ENCODE measurements at places on chromosomes 3 and 15. TPM values are rescaled to one million over a fixed set of nuclear protein-coding genes. Genes with fewer than 3 reads are reported as not detected.

- peak; percentile 47 for DNase-seq
Measured at GRCh38 chr3:39668420-39668819, 141.0 kb upstream of the MYRIP start.

DNA sequence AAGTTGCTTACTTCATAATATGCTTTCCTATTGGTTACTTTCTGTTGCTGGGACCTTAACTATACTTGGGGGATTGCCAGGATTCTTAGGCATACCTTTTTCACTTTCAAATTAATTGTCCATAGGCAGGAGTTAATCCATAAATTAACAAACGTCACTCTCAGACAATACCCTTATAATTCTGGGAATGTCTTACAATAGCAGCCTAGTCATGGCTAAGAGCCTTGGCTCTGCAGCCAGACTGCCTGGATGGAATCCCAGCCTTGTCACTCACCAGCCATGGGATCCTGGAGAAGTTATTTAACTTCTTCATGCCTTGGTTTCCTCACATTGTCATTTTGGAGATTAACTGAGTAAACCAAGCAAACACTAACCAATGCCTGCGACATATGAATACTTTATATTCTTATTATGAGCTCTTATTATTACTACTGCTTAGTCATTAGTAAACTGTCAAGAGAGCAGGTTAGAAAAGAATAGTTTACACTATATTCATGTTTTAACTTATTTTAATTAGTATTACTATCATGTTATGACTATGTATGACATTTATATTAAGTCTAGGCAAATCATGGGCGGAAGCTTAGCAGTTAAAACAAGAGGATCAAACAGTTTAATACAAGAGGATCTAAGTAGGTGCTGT, 29.0 kb downstream of the GYG1 start:
- DNase-seq, result no peak

GRCh38 chr15:69593488-69593887, 140.9 kb downstream of the RPLP1 start:
- DNase-seq, result no peak

GRCh38 chr3:10744098-10744465, 71.9 kb upstream of the SLC6A11 start:
- DNase-seq, result peak; percentile 23

The COMMD4 gene
- total RNA-seq, result 141 TPM

- DNase-seq, result no peak
Measured at GRCh38 chr3:118766306-118766669, 268.4 kb downstream of the IGSF11 start.

The ARNT2 gene
- total RNA-seq, result 3.0 TPM

The ANP32A gene
- 220 TPM for total RNA-seq

DNA sequence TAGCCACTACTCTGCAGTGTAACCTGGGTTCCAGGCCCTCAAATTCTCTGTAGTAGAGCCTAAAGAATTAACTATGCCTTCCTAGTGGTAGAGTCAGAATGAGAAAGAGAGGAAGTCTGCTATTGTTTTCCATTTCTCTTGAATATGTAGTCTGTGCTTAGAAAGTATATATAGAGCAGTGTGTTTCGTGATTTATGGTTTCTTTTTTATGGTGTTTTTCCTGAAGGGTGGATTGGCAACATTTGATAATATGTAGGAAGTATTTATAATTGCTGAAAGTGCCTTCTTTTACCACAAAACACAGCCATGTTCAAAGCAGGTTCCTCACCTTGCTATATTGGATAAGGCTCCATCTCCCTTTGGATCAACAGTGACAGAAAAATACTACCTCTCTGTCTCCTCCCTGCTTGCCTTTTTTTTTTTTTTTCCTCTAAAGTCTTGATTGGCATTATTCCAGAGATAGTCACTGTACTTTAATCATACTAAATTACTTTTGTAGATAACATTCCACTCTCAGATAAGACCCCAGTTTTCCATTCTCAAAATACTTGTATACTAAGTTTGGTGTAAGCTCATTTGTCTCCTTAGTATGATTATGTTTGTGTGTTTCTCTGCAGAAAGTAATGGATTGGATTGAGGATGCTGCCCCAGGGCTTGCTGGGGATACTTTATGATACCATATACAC, 47.8 kb downstream of the IQGAP1 start:
- no peak for DNase-seq

- peak; percentile 31 for DNase-seq
Measured at GRCh38 chr3:25831578-25831977, 41.7 kb downstream of the OXSM start.

GRCh38 chr3:112687211-112687610, 46.3 kb upstream of the CCDC80 start:
- DNase-seq, result no peak

- DNase-seq, result no peak
Measured at GRCh38 chr15:67224889-67225288, 29.6 kb downstream of the AAGAB start.

DNA sequence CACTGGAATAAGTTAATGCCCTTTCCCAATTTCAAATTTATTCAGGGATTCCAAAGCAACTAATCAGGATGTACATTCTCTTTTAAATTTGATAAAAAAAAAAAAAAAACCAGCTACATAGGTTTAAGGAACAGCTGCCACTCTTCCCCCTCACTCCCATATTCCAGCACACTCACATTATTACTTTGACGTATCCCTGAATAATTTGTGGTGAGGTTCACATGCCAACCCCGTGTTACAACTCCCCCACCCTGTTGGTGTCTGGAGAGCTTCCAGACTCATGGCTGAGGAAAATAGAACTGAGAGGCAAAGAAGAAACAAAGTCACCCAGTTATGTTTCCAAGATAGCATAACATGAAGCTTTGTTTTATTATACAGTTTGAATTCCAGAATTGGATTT, 300.5 kb upstream of the MME start:
- no peak for DNase-seq

GRCh38 chr3:115975353-115975752, 352.0 kb downstream of the GAP43 start:
- no peak for DNase-seq

- DNase-seq, result no peak
Measured at GRCh38 chr15:93311620-93312019, 222.6 kb upstream of the RGMA start.

DNA sequence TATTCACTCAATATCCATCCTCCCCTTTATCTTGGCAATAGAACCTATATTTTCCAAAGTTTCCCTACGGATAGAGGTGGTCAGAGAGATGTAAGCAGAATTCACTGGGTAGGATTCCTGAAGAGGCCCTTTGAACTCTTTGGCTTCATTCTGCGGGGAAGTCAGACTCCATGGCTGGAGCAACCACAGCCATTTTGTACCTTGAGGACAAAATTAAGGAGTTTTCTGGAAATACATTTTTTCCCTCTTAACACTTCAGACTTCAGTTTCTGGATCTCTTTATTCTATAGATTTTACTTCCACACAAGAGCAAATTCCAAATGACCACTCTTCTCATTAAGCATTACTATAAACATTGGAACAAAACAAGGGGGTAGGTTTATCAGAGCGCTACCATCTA, 43.3 kb downstream of the ADAMTS9 start:
- no peak for DNase-seq

The ST8SIA2 gene
- total RNA-seq, result not detected

DNA sequence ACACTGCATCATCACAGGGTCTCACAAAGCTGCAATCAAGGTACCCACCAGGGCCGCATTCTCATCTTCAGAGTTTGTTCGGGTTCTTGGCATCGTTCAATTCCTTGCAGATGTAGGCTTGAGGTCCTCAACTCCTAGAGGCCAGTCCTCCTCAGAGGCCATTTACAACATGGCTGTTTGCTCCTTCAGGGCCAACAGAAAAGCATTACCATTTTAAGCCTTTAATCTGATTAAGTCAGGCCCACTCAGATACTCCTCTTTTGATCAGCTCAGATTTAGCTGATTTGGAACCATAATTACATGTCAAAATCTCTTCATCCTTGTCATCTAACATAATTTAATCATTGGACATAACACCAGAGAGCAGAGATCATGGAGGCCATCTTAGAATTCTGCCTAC, 55.4 kb downstream of the BFSP2 start:
- no peak for DNase-seq

DNA sequence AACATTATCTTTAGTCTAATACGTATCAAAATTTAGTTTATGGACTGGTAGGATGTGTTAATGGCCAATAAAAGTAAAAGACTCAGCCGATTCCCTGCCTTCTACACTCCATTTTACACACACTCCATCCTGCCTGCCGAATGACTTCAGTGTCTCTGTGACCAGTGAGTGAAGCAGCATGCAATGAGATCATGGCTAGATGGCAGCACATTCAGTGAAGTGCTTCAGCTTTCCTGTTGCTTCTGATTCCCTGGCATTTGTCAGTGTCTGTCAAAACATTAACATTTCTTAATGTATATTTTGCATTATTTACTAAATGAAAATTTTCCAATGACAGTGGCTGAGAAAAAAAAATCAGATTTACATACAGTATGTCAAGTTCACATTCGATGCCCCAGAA, 412.0 kb downstream of the FHIT start:
- DNase-seq, result no peak

GRCh38 chr3:65015711-65016110, 327.9 kb upstream of the ADAMTS9 start:
- DNase-seq, result no peak

- no peak for DNase-seq
Measured at GRCh38 chr15:72902245-72902918, 118.8 kb upstream of the ADPGK start.

DNA sequence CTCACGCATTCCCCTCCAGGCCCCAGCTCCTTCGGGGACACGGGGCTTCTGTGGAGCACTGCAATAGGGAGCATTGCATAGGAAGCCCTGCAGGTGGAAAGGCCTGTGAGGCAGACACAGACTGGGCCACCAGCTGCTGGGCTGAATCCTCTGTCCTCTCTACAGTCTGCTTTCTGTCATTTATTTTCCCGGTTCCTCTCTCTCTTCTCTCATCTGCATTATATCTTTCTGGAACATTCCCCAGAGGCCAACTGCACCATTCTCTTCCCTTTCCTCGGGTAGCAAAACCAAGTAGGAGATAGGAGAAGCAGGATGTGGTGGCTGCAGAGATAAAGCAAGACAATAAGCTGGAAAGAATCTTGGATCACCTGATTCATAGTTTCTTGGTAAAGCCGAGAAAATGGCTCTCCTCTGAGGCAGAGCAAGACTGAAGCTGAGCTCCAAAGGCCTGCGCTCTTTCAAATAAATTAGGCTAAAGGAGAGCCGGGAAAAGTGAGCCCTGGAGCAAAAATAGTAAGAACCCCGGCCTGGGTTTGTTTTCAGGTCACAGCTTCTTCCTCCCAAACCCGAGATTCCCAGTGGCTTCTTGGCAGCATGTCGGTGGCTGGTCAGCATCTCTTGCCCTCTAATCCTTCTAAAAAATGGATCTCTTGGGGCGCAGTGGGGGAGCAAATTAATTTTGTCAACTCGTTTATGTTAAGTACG, 5.3 kb downstream of the TM4SF4 start:
- no peak for DNase-seq

- no peak for DNase-seq
Measured at GRCh38 chr3:8777201-8777977, 8.0 kb upstream of the OXTR start.

GRCh38 chr3:161673866-161674265, 177.3 kb downstream of the OTOL1 start:
- no peak for DNase-seq

The SAXO2 gene
- 5.7 TPM for total RNA-seq

The SLC15A2 gene
- total RNA-seq, result 0.96 TPM

The TM4SF4 gene
- total RNA-seq, result 0.91 TPM

The MAP6D1 gene
- 5.3 TPM for total RNA-seq

DNA sequence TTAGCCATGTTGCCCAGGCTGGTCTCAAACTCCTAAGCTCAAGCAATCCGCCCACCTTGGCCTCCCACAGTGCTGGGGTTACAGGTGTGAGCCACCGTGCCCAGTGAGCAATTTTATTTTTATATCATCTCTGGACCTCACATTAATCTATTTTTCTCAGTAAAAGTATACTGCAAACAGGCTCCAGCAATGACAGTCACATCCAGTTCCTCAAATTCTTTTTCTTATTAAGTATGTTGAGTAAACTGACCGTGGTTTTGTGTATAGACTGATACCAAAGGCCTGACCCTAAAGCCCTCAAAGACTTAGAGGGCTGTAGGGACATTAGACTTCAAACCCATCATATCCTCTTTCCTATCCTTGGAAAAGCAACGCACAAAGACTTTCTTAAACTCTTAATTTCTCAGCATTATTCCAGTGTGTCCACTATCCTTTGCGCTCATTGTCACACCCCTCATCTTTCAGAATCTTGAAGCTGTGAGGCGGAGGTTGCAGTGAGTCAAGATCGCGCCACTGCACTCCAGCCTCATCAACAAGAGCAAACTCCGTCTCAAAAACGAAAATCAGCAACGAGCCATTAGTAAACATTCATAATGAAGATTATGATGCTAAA, 2.0 kb downstream of the NGLY1 start:
- DNase-seq, result no peak

The ACTRT3 gene
- total RNA-seq, result 1.2 TPM

The C2CD4A gene
- total RNA-seq, result not detected

The CACNA1D gene
- total RNA-seq, result 1.1 TPM

The COLQ gene
- total RNA-seq, result 1.9 TPM

- DNase-seq, result no peak
Measured at GRCh38 chr3:72093270-72093991, 308.5 kb upstream of the PROK2 start.

DNA sequence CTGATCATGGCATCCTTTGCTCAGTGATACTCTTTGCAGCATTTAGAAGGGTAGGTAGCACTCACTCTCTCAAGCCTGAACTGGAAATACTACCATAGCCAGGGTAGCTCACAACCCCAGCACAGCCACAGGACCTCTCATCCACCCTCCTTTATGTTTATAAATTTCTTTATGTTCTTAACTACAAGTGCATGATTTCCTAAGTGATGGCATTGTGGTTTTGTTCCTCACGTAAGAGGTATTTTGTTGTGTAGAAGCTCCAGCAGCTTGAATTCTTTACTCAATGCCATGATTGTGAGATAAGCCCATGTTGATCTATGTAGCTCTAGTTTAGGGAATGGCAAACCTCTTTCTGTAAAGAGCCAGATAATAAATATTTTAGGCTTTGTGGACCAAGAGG, 7.9 kb upstream of the RTP3 start:
- DNase-seq, result no peak

DNA sequence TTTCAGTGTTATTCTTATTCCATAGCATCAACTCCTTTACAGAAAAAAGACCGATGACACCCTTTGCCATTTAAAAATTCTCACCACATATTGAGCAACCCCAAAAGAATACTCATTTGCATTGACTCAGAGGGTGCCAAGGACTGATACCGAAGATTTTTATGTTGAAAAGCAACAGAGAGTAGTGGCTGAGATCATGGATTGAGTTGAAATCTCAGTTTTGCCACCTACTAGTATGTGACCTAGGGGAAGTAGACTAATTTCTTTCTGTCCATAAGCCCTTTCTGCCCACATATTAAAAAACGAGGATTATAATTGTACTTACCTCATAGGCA, 313.9 kb upstream of the SATB1 start:
- DNase-seq, result no peak

DNA sequence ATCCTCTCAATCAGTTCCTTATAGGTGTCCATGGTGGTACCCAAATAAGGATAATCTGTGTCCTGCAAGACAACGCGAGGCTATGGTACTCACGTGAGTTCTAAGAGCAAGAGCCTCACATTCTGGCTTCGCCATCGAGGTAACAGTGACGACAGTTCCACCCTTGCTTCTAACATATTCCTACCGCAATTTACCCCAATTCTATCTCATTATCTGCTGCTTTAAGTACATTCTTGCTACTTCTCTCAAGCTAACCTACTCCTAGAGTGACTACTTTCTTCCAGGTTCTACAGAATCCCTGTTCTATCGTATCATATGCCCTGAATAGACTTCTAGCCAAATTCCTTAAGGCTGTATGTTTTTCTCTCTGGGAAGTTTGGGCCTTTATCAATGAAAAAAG, 26.6 kb downstream of the TFRC start:
- no peak for DNase-seq

Data from HCT116 (cell line).